Bone marrow (tissue), 2 donors: ENCODE measurements at places on chromosomes 2 and 18.

DNA sequence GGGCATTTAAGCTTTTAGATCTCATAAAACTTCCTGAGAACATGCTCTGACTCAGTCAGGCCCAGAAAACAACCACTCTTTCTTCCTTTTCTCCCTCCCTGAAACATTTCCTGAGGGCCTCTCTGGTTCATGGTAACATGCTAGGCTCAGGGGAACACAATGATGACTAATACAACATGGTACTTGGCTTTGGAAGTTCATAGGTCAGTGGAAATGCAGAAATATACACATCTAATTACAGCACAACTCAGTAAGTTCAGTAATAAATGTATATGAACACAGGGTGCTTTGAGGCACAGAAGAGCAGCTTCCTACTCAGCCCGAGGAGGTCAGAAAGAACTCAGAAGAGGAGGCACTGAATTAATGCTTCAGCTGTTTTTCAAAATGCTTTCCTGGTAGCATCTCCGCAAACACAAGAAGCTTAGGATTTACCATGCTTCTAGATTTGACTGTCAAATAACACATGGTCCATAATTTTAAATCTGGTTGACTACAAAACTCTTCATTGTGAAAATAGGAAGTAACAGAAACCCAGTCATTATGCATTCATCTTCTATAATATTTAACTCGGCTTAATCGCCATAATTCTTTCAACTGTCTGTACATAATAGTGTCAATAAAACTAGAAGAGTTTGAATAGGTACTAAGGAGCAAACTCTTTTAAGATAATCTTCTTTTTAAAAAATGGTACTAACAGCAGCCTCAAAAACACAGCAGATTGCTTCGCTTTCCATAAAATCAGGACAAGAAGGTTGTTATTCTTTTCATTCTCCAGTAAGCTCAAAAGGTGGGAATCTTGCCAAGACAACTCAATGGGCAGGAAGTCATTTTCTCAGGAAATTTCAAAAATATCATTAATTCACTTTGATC lies 251.3 kb downstream of the DLGAP1 start:
- no peak for DNase-seq

DNA sequence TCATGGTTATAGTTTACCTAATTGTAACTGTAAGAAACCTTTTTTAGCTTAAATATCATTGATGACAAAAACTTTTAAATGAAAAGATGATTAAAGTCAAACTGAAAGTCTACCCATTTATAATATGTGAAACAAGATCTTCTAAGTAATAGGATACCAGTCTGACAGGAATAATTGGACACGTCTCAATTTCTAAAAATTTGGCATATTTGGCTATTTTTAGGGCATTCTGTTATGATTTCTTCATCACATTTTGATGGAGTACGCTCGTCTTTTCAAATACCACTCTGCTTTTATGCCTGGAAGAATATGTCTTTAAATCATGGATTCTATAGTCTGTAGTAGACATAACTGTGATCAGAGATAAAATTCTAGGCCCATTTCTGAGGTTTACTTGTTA lies 1.3 kb downstream of the R3HDM1 start:
- DNase-seq, result no peak

DNA sequence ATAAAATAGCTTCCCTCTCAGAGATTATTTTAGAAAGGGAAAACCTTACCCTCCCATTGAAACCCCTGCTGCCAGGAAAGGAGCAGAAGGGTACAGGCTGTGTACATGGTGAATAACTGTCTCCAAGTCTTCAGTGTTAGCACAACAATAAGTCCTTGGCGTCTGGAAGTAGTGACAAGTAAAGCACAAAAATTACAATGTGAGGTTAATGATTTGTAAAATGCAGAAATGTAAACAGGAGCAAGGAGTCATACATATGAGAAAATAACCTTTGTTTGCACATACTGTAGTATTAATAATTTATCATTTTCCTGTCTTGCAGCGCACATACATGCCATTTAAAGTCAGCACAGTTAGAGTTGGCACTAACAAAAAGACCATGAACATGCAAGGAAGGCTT lies 40.5 kb downstream of the ABHD3 start:
- no peak for DNase-seq

GRCh38 chr18:47754311-47755101 lies 176.0 kb downstream of the SMAD2 start:
- DNase-seq, result no peak

DNA sequence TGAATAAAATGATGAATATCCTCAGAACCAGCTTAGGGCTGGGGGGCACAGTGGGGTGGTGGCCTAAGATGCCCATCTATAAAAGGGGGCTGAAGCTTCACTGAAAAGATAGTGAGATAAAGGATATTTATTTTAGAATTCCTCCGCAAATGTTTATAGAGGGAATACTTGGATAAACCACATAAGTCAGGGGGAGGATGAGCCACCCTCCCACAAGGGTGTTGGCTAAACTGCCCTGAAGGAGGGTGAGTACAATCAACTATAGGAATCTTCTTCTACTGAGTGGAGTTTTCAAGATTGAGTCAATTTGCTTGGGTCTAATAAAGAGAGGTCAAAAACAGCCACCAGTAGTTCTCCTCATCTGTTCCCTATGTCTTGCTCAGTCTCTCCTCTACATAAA lies 114.5 kb upstream of the TANK start:
- DNase-seq, result no peak

- peak; percentile 28 for DNase-seq
Measured at GRCh38 chr18:79507546-79508480, 112.1 kb downstream of the NFATC1 start.

DNA sequence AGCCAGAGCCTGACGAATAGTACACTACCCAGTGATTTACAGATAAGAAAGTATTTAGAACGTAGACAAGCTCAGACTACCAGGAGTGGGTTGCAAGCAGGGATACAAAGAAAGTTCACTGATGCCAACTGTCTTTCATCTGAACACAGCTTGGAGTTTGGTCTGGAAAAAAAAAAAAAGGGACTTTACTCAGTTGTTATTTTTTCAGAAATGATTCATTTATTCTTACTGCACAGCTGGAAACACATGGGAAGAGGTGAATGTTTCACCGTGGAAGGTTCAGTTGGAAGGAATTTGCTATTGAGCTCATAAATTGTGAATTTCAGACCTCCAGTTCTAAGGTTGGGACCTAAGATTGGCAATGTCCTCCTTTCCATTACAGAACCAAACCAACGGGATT lies 259.7 kb downstream of the ETAA1 start:
- DNase-seq, result no peak

- DNase-seq, result no peak
Measured at GRCh38 chr2:68643011-68643873, at the start of gene PROKR1. Gene PROKR1 (plus strand): TSS chr2:68643579. CDS start chr2:68645822, 2,243 bp downstream.

- no peak for DNase-seq
Measured at GRCh38 chr2:171348056-171348455, 85.7 kb downstream of the METTL8 start.

GRCh38 chr2:17442334-17442733 lies 75.9 kb downstream of the RAD51AP2 start:
- DNase-seq, result no peak

DNA sequence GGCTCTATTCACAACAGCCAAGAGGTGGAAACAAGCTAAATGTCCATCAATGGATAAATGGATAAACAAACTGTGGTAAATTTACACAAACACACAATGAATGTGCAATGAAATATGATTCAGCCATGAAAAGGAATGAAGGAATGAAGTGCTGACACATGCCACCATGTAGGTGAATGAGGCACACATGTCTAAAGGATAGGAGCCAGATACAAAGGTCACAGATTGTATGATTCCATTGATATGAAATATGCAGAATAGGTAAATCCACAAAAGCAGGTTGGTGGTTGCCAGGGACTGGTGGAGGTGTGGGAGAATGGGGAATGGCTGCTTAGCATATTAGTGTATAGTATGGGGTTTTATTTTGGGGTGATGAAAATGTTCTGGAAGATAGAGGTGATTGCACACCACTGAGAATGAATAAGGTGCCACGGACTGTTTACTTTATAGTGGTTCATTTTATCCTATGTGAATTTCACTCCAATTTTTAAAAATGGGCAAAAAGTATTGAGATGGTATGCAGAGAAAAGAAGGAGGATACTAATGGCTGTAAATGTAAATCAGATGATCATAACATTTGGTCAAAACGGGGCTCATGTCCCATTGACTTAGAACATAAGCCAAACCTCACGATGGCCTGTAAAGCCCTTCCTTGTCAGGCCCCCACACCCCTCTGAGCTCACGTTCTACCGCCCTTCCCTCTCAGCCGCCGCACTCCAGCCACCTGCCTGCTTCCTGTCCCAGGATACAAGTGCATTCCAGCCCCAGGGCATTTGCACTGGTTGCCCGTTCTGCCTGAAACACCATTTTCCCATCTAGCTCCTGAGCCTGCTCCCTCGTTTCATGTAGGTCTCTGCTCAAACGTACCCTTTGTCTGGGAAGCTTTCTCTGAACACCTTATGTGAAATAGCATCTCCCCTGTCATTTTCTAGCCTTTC lies 165.5 kb downstream of the DDX1 start:
- no peak for DNase-seq

DNA sequence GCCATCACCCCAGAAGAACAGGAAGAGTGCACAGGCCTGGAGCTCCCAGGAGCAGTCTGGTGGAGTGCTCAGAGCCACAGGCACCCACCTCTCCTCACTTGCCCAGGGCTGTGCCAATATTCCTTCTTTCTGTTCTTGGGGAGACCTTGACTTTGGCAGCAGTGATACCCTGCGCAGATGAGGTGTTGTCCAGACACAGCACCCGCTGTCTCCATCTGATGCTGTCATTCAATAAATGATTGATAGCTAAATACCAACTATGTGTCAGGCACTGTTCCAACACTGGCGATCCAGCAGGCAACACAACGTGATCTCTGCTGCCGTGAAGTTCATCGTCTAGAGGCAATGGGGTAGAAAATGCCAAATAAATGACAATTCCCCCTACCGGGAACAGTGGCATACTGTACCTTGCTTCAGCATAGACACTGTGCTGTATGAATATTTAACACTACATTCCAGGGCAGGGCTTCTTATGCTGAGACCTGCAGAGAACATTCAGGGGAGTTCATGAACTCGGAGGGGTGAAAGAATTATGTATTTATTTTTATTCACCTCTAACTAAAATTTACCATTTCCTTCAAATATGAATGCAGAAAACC lies 320.5 kb upstream of the NCKAP5 start:
- DNase-seq, result no peak

DNA sequence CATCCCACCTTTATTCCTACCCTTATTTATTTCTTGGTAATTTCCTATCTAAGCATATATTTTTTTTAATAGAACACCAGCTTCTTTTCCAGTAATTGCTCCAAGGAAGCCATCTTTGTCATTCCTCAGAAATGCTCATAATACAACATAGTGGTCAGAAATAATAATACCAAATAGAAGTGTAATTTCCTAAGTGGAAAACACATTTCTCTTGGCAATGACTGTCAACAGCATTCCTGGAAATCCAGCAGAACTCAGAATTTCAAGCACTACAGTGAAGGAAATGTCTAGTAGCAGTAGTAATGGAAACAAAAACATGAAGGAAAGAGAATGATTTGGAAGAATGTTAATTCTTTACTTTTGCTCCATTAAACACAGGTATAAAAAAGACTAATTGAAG lies 56.6 kb downstream of the GDF7 start:
- DNase-seq, result no peak

- no peak for DNase-seq
Measured at GRCh38 chr2:69983392-69983966, 22.0 kb upstream of the ASPRV1 start.

GRCh38 chr18:24741321-24741720 lies 280.9 kb downstream of the HRH4 start:
- no peak for DNase-seq

DNA sequence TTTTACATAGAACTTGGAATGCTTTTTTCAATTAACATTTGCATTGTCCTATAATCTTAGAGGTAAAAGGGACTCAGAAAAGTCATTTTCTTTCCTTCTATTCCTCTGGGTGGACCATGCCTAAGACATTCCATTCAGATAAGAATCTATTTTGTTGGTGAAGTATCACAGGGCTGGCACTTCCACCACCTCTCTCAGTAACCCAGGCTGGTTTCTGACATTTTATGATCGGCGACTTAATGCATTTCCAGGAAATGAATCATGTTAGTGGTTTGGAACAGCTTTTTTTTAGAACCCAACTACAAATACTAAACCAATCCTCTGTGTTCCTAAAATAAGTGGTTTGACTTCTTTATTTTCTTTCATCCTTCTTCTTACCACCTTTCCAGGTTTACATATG lies 27.0 kb downstream of the GAD1 start:
- DNase-seq, result no peak

DNA sequence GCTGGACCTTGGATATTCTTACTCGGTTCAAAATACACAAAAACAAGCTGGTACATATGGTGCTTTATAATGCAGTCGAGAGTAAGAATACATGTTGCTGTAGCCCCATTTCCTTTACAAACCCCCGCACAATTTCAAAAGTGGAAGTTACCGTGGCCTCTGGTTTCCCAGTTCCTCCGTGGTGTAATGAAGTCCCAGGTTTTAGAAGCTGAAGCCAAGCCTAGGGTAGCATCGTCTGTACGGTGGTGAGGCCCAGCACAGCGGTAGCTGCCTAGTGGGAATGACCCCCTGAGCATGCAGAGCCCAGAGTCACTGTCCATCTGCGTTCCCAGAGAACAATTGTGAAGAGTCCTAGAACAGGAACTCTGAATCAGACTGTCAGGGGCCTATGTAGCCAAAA lies 171.8 kb downstream of the ASXL3 start:
- DNase-seq, result no peak

GRCh38 chr18:47417807-47418206 lies 166.3 kb upstream of the SKOR2 start:
- DNase-seq, result no peak

- no peak for DNase-seq
Measured at GRCh38 chr2:132522901-132523300, 106.3 kb downstream of the GPR39 start.

GRCh38 chr18:59090966-59091603 lies 48.6 kb upstream of the SEC11C start:
- no peak for DNase-seq

DNA sequence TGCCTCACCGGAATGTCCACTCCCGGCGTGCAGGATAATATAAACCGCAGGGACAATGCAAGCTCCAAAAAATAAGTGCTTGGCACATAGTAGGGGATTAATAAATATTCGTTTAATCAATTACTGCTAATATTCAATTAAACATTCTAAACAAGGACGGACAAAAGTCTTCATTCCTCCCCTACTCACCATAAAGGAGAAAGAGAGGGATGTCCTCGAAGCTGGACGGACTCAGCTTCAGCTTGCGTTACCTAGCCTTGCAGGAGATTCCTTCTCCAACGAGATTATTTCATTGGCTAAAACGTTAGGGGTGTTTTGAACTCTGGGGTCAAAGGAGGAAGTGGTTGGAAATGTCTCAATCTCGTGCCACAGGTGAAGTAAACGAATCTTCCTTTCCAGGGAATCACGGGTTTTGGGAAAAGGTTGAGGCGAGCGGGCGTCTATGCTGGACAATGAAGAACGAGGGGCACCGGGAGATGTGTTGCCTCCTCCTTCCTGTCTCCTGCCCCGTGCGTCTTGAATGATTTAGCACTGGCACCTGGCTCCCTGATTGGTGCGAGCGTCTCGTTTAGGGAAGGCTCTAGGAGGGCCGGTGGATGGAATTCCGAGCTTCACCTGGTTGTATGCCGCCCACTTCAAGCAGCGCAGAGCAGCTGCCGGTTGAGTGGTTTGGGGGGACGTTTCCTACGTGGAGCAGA lies 2.0 kb upstream of the GAD1 start:
- DNase-seq, result no peak

GRCh38 chr18:47260120-47260923 lies 8.9 kb upstream of the SKOR2 start:
- no peak for DNase-seq
